ENCODE measurements at places on chromosomes 12 and 14. TPM values are rescaled to one million over a fixed set of nuclear protein-coding genes. Genes with fewer than 3 reads are reported as not detected.

GRCh38 chr12:62259631-62259992 lies 592 bp upstream of the USP15 start:
- H3K4me3 ChIP-seq, result peak overlapping the region; percentile 20
- H3K27me3 ChIP-seq, result no peaks in the 10 kb centered on the region
- peaks cover 52% of the 10 kb centered on the region for H3K4me1 ChIP-seq
- no peaks in the 10 kb centered on the region for H3K36me3 ChIP-seq
- peak overlapping the region; percentile 94 for H3K27ac ChIP-seq
- DNase-seq, result no peak

DNA sequence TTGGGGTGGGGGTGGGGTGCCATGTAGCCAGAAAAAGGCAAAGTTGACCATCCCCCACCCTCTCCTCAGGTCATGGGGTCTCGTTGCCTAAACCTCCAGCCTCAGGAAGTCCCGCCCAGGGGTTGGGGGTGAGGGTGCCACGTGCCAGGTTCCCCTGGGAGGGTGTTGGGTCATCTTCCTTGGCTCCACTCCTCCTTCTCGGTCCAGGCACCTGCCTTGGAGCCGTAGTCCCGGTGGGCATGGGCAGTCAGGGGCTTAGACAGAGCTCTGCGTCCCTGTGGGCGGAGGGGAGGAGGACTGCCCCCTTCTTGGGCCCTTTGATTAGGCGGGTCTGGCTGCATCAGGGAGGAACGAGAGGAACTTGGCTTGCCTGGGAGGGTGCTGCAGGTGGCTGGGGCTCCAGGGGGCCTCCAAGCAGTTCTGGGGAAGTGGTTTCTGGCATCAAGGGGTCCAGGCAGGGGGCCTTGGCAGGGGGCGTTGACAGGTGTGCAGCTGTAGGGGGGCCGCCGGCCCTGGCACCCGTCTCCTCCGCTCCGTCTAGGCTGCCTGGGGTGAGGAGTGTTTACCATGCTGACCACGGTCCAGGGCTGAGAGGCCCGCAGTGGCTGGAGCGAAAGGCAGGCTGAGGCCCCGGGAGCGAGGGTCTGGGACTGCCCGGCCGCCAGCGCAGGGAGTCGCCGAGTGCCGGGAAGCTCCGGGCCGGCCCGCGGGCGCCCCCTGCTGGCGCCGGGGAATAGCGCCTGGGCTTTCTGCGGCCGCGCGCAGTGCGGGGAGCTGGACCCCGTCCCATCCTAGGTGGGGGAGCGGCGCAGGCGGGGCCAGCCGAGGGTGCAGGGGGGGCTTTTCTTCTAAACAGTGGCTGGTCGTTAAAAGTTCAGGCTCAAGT lies 7.9 kb downstream of the SETD1B start:
- peaks cover 57% of the 10 kb centered on the region for H3K36me3 ChIP-seq
- peak overlapping the region; percentile 57 for H3K4me3 ChIP-seq
- peaks cover 58% of the 10 kb centered on the region for H3K4me1 ChIP-seq

- H3K27ac ChIP-seq, result no peak overlapping the region
- no peaks in the 10 kb centered on the region for H3K4me1 ChIP-seq
- H3K4me3 ChIP-seq, result no peak overlapping the region
- no peak for DNase-seq
These were observed 9.3 kb upstream of the ESR2 start for GRCh38 chr14:64303471-64303917.

DNA sequence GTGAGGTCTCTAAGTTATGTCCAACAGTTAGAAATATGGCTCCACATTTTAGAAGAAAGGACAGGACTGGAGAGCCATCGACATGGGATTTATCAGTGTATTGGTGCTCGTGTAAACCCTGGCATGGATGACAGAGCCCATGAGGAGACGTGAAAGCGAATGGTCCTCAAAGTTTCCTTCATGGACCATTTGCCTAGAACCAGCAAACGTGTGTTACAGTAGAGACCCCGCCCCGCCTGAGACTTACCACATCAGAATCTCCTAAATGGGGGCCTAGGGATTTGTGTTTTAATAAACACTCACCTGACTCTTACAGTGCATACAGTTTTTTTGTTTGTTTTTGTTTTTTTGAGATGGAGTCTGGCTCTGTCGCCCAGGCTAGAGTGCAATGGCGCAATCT lies 12.2 kb downstream of the EVL start:
- no peaks in the 10 kb centered on the region for H3K27me3 ChIP-seq
- H3K36me3 ChIP-seq, result no peaks in the 10 kb centered on the region
- H3K27ac ChIP-seq, result no peak overlapping the region
- no peak overlapping the region for H3K4me3 ChIP-seq

- no peaks in the 10 kb centered on the region for H3K27me3 ChIP-seq
- H3K36me3 ChIP-seq, result peaks cover 25% of the 10 kb centered on the region
- DNase-seq, result no peak
- no peak overlapping the region for H3K27ac ChIP-seq
- no peak overlapping the region for H3K4me3 ChIP-seq
These were observed 3.7 kb upstream of the PNMA1 start for GRCh38 chr14:73717711-73718417.

DNA sequence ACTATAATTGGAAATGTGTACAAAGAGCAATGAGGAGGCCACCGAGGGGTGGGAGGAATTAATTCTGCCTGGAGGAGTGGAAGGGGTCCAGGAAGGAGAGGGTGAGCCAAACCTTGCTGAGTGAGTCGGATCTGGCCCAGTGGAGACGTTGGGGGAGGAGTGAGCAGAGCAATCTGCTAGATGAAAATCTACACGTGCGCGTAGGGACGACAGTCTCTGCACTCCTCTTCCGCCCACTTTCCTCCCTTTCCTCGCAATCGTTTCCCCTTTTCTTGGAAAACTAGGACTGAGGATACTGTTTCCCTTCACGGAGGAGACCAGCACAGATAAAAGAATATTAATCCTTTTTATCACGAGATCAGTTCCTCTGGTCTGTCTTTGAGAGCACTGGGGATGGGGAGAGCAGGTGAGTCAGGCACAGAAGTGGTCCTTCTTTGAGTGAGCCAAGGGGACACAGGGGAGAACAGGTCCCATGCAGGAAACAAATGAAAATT lies 2.9 kb upstream of the NAB2 start:
- H3K4me3 ChIP-seq, result peak overlapping the region; percentile 78
- H3K4me1 ChIP-seq, result peaks cover 29% of the 10 kb centered on the region
- DNase-seq, result no peak
- no peaks in the 10 kb centered on the region for H3K27me3 ChIP-seq

DNA sequence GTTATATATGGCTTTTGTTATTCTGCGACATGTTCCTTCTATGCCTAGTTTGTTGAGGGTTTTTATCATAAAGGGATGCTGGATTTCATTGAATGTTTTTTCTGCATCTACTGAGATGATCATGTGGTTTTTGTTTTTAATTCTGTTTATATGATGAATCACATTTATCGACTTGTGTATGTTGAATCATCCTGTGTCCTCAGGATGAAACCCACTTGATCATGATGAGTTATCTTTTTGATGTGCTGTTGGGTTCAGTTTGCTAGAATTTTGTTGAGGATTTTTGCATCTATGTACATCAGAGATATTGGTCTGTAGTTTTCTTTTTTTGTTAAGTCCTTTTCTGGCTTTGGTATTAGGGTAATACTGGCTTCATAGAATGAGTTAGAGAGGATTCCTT lies 291.2 kb downstream of the AKAP6 start:
- no peaks in the 10 kb centered on the region for H3K27me3 ChIP-seq
- H3K27ac ChIP-seq, result no peak overlapping the region
- H3K36me3 ChIP-seq, result no peaks in the 10 kb centered on the region
- H3K4me3 ChIP-seq, result no peak overlapping the region
- H3K4me1 ChIP-seq, result no peaks in the 10 kb centered on the region

DNA sequence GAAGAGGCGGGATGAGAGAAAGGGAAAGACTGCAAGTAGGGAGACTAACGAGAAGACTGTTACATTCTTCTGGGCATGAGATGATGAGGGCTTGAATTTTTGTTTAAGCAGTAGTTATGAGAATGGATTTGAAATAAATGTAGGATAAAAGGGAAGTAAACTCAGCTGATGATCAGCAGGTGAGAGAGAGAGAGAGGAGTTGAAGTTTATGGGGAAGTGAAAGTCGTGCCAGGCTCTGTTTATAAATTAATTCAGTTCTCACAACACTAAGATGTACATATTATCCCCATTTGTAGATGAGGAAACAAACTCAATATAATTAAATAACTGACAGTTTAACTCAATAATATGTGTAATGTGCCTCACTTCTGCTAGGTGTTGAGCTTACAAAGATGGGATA lies 170.0 kb upstream of the RMST start:
- no peaks in the 10 kb centered on the region for H3K4me1 ChIP-seq
- no peaks in the 10 kb centered on the region for H3K27me3 ChIP-seq
- DNase-seq, result no peak
- no peak overlapping the region for H3K4me3 ChIP-seq
- no peaks in the 10 kb centered on the region for H3K36me3 ChIP-seq
- no peak overlapping the region for H3K27ac ChIP-seq

The TSHR gene
- total RNA-seq, result not detected

The KRT73 gene
- 0.55 TPM for total RNA-seq

The CELA1 gene
- not detected for total RNA-seq

The TSPAN19 gene
- total RNA-seq, result 21.0 TPM

Measured in upper lobe of left lung (tissue), 6 donors.